ENCODE measurements at places on chromosomes 1 and 21.

DNA sequence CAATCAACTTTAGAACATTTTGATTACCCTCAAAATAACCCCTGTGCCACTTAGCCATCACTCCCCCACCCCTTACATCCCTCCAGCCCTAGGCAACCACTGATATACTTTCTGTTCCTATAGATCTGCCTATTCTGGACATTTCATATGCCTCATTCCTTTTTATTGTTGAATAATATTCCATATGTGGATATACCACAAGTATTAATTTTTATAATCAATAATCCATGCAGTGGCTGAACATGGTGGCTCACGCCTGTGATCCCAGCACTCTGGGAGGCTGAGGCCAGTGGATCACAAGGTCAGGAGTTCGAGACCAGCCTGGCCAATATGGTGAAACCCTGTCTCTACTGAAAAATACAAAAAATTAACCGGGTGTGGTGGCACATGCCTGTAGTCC, 20.1 kb upstream of the MED18 start:
- DNase-seq = no peak

GRCh38 chr1:46315669-46316403, 12.3 kb downstream of the UQCRH start:
- peak; percentile 46 for DNase-seq

GRCh38 chr1:156491151-156491949, 9.2 kb downstream of the MEF2D start:
- DNase-seq = peak; percentile 19

- DNase-seq = no peak
Measured at GRCh38 chr21:38472412-38473108, 25.7 kb downstream of the ERG start.

DNA sequence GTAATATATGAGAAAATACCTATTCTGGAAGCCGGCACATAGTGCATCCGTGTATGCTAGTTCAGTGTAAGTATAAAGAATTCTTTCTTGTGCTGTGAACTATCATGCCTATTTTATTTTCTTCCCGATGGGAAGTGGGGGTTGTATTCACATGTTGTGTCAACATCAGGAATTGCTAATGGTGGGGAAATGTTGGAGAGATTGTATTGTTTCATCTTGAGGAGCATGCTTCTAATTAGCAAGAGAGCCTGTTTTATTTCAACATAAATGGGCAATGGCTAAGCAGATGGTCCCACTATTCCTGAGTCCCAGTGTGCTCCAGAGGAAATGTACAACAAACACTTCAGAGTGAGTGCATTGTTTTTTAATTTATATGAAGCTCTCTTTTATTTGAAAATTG, 485.2 kb downstream of the PLPP3 start:
- DNase-seq = no peak

DNA sequence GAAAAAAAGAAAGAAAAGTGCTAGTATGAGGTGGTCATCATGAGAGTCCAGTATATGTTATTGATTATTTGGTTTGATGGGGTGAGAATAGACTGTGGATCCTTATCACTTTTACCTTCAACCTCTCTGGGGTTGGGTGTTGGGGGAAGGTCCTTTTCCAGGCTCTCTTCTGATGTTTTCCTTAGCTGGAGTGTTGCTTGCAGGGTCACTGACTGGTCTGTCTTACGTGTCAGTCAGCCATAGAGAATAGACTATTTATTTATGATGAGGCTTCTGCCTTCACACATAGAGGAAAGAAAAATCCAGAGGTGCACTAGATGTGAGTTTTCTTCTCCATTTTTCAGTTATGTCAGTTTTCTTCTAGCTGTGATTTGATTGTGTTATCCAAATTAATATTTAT, 36.5 kb downstream of the MAP3K21 start:
- no peak for DNase-seq

DNA sequence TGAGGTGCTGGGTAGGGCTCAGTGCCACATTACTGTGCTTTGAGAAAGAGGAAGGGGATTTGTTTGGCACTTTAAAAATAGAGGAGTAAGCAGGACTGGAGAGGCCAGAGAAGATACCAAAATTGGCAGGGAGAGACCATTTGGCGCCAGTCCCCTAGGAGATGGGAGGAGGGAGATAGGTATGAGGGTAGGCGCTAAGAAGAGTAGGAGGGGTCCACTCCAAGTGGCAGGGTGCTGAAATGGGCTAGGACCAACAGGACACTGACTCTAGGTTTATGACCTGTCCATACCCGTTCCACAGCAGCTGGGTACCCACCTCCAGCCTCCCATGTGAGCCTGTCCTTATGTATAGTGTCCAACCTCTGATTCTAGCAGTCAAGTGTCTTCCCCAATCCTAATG, 1.0 kb upstream of the CRTC2 start:
- DNase-seq = no peak

DNA sequence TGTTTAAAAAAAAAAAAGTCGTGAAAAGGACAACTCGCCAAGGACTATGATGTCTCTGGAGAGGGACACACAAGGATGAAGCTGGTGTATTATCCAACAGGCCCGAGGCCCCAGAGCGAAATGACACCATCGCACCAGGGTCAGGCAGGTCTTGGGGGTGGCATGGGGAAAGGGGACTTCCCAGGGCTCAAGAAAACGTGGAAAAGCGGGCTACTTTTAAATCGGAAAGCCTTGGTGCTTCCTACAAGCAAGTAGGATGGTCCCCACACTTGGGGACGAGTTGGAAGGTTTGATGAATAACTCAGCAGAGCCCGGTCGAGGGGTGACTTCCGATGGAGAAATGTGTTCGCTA, 505 bp upstream of the GNPAT start:
- peak; percentile 33 for DNase-seq

- no peak for DNase-seq
Measured at GRCh38 chr1:228778026-228778425, 42.7 kb downstream of the RHOU start.

GRCh38 chr1:153565529-153566374, at the start of gene S100A2:
Gene S100A2, minus strand, starts transcription at chr1:153565844. Its CDS starts 1,967 bp downstream, at chr1:153563877.
- DNase-seq = peak; percentile 97

GRCh38 chr1:102834688-102835320, 273.5 kb downstream of the COL11A1 start:
- peak; percentile 35 for DNase-seq

DNA sequence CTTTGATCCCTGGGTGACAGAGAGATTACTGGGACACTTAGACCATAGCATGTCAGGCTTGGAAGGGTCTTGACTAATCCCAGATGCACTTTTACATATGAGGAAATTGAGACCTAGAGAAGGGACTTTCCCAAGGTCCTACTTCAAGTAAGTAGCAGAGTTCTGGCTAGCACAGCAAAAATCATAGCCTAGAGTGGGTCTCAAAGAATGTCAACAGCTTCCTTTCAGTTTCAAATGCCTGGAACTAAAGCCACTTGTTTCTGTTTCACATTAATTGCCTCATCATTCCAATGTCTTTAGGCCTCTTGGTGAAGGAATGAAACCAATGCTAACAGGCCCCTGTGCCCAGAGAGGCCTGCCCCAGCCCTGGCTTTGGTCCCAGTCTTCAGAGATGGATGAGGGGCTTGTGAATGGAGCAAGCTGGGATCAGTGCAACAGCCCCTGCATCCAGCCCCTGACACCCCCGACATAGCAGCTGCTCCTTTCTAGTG, 26.6 kb downstream of the ATF3 start:
- DNase-seq = peak; percentile 61

DNA sequence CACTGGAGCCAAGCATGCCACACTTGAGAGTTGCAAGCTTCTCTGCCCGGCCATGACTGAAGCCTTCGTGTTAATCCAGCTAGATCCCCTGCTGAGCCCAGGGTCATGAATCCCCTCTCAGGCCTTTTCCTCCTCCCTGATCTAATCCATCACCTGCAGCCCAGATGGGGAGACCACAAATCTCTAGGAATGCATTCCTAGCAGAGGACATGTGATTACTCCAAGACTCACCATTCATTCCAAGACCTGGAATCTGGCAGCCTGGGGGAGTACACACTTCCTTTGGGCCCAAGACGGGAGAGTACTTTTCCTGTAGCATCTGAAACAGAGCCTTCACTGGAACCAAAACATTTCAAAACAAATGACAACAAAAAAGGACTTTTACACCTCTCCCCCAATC, 269.3 kb upstream of the NFIA start:
- no peak for DNase-seq

DNA sequence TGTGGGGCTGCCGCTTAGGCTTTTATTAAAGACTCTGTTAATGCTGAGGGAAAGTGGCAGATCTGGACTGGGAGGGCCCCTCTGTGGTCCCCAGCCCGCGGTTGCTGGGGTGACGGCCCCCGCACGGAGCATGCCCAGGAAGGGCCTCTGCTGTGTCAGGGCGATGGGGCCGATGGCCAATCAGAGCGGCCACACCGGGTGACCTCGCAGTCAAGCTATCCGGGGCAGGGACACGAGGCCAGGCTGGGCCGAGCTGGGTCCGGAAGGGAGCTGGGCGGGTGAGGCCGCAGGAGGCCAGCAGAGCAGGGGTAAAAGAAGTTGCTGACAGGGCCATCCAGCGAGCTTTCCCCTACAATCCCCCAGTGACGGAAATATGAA, 145.1 kb downstream of the CASZ1 start:
- DNase-seq = no peak

GRCh38 chr1:81671038-81671437, 129.7 kb upstream of the ADGRL2 start:
- no peak for DNase-seq

DNA sequence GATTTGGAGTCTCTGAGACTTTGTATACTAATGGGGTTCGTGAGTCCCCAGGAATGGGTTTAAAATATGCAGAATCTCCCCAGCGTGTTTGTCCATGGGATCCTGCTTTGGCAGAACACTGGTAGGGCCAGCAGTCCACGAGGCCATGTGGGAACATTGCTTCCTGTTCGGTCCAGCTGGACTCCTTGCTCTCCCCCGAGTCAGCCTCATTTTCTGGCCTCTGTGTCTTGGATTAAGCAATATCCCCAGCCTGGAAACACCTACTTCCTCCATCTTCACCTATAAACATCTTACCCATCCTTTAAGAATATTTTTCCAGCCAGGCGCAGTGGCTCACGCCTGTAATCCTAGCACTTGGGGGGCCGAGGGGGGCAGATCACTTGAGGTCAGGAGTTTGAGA, 142.4 kb downstream of the NAV1 start:
- DNase-seq = no peak

- no peak for DNase-seq
Measured at GRCh38 chr1:185477638-185478580, 160.9 kb upstream of the IVNS1ABP start.

GRCh38 chr1:40753142-40753882, 30.3 kb upstream of the KCNQ4 start:
- DNase-seq = no peak

- no peak for DNase-seq
Measured at GRCh38 chr1:2276803-2277580, 48.9 kb downstream of the SKI start.

DNA sequence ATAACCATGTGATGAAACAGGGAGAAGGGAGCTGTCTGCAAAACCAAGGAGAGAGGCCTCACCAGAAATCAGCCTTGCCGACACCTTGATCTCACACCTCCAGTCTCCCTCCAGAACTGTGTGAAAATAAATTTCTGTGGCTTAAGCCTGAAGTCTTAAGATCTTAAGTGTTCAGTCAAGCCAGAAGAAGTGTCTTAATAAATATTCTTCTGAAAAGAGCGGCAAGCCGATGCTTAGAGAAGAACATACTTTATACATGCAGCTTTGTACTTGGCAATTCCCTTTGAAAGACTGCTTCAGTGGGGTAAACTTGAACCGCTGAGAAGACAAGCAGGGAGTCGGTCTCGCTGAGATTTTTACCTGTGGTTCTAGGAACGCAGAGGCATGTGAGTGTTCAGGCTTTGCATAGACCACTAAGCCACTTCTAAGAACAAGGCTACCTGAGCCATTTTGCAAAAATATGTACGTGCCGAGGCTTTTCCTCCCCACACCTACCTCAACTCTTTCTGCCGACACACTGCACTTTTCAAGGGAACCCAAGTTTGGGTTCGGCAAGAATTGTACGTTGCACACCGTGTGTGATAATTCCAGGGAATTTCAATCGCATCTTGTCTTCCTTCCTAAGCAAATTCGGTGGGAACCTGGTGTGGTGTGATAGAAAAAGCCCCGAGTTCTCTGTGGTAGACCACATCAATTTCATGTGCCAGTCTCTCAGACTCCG, 3.4 kb downstream of the RUNX1 start:
- DNase-seq = no peak

DNA sequence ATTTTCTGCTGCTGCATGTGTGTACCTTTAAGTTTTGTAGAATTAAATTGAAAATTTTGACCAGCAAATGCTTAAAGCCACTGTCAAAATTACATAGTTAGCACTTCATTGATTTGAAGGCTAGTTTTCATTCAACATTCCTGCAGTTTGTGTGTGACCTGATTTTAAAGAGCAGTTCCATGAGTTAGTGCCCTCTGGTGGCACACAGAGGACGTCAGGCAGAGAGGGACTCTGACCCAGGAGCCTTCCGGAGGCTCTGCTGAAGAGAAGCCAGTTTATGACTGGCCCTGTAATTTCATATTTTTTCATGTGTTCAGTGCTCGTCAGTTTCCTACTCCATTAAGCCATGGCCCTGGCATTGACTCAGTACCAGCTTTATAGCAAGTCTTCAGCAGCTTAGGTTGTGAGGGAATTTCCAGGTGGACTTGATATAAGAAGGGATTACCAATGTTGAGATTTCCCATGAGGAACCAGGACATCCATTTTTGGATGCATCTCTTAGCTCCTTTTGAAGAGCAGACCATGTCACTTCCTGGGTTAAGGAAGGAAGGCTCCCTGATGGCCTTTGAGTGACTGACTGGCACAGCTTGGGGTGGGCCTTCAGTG, 104.7 kb downstream of the CAMTA1 start:
- peak; percentile 61 for DNase-seq

DNA sequence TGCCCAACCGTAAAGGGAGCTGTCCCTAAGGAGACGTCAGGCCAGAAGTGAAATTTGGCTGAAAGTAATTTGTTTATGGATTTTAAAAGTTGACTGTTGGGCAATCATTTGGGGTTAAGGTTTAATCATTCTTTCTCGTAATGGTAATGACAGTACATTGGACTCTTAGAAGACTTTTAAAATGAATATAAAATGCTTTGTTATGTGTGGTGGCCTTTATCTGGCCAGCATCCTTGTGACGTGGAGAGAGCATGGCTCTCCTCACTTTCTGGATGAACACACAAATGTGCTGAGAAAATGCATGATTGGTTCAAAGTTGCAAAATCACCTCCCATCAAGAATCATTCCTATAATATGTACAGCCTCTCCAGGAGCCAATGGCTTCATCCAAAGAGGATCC, 160.2 kb downstream of the DHRS3 start:
- peak; percentile 24 for DNase-seq

GRCh38 chr1:242425232-242425631, 99.3 kb downstream of the PLD5 start:
- DNase-seq = peak; percentile 51

GRCh38 chr1:81690676-81691453, 109.9 kb upstream of the ADGRL2 start:
- DNase-seq = no peak

- peak; percentile 72 for DNase-seq
Measured at GRCh38 chr1:22380024-22380785, 71.4 kb upstream of the ZBTB40 start.

Data from M059J (cell line).